ENCODE measurements at places on chromosomes 7 and 10. TPM values are rescaled to one million over a fixed set of nuclear protein-coding genes. Genes with fewer than 3 reads are reported as not detected.

Gene TMEM178B
- total RNA-seq, result 3.7 TPM

Gene LRRC61
- total RNA-seq, result 24.9 TPM

Gene PPP1R17
- not detected for total RNA-seq

- no peak for DNase-seq
Observed at GRCh38 chr7:38224392-38224791, 46.3 kb downstream of the STARD3NL start.

DNA sequence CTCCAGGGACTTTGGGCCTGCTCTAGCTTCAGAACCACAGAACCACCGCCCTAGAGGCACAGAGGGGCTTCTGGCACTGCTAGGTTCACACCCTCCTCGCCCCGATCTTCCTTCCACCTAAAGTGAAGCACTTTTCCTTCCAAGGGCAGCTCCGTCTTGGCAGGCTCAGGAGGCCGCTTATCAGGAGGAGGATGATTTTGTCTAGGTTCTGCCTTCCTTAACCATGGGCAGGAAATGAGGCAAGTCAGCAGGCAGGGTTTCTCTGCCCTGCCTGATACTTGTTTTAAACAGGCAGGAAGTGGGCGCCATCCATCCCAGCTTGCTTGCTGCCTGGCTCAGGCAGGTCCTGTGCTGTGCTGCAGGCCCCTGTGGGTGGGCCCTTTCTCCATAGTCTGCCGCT lies 8.3 kb upstream of the ATP6V0E2 start:
- peak; percentile 52 for DNase-seq

DNA sequence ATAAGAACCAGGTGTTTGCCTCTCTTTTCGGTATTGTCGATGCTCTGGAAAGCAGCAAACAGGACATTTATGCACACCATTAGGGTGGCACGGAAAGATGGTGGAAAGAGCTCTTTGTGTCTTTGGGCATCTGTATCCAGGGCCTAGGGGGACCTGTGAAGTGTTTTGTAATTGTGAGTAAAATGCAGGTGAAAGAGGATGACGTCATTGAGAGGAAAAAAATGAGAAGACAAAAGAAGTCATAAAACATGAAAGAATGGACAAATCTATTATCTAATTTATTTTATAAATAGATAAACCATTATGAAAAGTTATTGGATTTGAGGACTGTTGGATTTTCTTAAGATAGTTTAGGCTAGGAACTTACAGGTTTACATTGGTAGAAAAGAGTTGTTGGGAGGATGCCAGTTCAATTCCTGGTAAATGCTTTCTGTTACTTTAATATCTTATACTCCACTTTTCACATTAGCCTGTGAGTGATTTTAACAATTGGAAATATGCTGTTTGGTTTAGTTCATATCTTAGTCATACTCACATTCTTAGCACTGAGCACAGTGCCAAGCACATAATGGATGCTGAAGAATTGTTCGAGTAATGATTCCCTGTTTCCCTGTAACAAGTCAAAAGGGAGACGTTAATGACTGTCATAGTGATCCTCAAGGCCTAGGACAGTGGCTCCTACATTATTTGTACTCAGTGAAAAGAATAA lies 62.6 kb downstream of the EXOC4 start:
- DNase-seq, result no peak

GRCh38 chr10:34498821-34499220 lies 316.3 kb downstream of the PARD3 start:
- no peak for DNase-seq

DNA sequence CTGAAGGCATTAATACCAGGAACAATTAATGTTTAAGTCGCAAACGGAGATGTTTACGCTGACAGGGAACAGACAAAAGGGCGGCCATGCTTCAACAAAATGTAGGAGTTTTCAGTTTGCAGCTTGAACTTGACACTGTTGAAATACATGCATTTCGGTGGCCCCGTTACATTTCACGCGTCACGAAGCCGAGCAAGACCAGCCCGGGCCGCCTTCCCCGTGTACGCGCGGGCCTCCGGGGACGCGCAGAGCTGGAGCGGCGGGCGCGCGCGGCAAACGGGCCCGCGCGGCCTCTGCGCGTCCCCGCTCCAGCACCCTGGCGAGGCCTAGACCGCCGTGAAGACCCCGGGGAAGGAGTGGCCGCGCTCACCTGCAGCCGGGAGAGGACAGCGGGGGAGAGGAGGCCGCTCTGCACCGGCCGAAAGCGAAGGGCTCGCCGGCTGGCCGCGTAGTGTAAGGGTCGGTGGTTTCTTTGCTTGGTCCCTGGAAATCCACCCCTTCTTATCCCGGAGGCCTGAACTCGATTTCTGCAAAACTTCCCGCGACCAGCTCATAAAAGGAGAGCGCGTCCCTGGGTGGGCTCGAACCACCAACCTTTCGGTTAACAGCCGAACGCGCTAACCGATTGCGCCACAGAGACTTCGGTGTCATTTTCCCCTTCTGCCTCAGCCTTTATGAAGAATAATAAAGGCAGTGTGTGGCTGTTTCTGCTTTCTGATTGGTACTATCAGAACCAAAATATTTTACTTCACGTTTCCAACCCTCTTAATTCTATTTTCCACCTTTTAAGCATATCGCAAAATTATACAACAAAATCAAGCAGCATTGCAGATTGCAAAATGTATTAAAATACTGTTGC lies 11.4 kb upstream of the EBLN1 start:
- DNase-seq, result peak; percentile 77

DNA sequence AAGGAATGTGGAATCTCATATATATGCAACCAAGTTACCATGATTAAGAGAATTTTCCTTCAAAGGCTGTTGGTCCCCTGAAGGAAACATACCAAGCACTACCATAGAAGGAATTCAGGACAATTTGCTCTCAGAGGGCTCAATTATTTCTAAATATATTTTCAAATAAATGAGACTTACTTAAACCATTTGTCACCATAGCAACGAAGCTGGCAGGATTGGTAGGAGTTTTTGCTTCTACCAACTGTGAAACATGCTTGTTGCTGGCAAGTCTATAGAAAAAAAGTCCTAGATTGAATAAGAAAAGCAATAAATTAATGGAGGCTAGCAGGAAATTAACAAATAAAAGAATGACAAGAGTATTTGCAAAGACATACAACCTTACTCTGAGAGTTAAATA lies 156.9 kb upstream of the NPSR1 start:
- no peak for DNase-seq

DNA sequence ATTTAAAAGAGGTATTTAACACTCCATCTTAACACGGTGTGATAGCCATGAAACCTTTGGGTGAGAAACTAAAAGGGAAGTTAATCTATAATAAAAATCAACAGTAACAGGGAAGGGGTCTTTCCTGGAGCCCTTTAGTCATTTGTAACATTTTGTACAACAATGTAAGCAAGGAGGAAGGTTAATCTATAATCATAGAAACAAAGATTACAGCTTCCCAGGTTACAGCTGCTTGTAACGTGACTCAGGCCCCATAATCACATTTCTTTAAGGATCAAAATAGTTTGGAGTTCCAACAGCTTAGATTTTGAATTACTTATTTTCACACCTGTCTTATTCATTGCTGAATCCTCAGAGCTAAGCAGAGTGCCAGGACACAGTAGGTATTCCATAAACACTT lies 17.9 kb upstream of the CC2D2B start:
- DNase-seq, result no peak

GRCh38 chr10:3036155-3037021 lies 31.0 kb upstream of the PFKP start:
- no peak for DNase-seq

GRCh38 chr7:110386913-110387312 lies 704.0 kb upstream of the LRRN3 start:
- DNase-seq, result no peak

GRCh38 chr7:31307972-31308371 lies 32.6 kb downstream of the NEUROD6 start:
- no peak for DNase-seq

GRCh38 chr10:38007991-38008390 lies 2.5 kb upstream of the ZNF33A start:
- DNase-seq, result no peak

- DNase-seq, result no peak
Observed at GRCh38 chr7:81420526-81421226, 349.2 kb downstream of the HGF start.

- DNase-seq, result no peak
Observed at GRCh38 chr7:127751062-127751461, 99.1 kb downstream of the SND1 start.

Data from activated T-helper 1 cell treated with anti-CD3 and anti-CD28 coated beads, Interleukin-12 subunit alpha, Interleukin-12 subunit beta, Interleukin-2, Interleukin-4 antibody, amounts not matched to agents 30 ng/mL and 10 ng/mL and 1 ng/mL, durations not matched to agents 14 hours and 24 hours and 36 hours (primary cell).